ENCODE measurements at places on chromosomes 16 and 17. TPM values are rescaled to one million over a fixed set of nuclear protein-coding genes. Genes with fewer than 3 reads are reported as not detected.

The ANKRD13B gene
- total RNA-seq: 7.5 TPM

The TBC1D3 gene
- not detected for total RNA-seq

DNA sequence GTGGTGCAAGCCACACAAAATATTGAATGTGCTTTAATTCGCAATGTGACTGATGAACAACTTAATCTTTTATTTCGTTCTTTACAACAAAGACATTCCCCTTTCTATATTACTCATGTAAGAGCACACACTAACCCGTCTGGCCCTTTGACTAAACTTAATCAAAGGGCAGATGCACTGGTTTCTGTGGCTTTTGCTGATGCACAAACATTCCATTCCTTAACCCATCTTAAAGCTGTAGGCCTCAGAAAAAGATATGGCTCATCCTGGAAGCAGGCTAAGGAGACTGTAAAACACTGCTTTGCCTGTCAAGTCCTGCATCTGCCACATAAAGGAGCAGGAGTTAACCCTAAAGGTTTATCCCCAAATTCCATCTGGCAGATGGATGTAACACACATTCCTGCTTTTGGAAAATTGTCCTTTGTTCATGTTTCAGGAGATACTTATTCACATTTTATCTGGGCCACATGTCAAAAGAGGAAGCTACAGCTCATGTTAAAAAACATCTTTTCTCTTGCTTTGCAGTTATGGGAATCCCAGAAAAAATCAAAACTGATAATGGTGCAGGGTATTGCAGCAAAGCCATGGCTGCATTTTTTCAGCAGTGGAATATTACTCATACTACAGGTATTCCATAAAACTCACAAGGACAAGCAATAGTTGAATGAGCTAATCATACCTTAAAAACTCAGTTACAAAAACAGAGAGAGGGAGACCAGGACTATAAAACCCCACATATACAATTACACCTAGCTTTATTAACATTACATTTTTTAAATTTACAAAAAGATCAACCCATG is 137.2 kb downstream of the AHSP start:
- no peaks in the 10 kb centered on the region for H3K36me3 ChIP-seq
- no peaks in the 10 kb centered on the region for H3K4me1 ChIP-seq
- no peaks in the 10 kb centered on the region for H3K27me3 ChIP-seq
- no peak for DNase-seq
- H3K4me3 ChIP-seq: no peak overlapping the region
- no peak overlapping the region for H3K27ac ChIP-seq

DNA sequence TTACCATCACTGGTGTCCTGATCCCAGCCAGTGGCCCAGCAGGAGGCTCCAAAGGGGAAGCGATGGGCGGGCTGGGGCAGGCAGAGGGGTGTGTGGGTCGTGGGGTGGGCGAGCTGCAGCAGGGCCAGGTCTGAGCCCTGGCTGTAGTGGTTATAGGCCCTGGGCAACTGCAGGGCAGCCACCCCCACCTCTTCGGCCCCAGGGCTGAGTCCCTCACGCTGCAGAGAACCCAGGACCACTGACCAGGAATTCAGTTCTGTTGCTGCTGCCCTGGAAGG is 2.2 kb downstream of the PRSS53 start:
- H3K4me3 ChIP-seq: no peak overlapping the region
- no peaks in the 10 kb centered on the region for H3K4me1 ChIP-seq
- H3K27ac ChIP-seq: no peak overlapping the region
- no peak for DNase-seq

- H3K4me3 ChIP-seq: no peak overlapping the region
- no peak overlapping the region for H3K27ac ChIP-seq
- no peaks in the 10 kb centered on the region for H3K27me3 ChIP-seq
- peak; percentile 34 for DNase-seq
- H3K36me3 ChIP-seq: no peaks in the 10 kb centered on the region
- H3K4me1 ChIP-seq: no peaks in the 10 kb centered on the region
Measured at GRCh38 chr17:3982113-3982512, 17.9 kb upstream of the ATP2A3 start.

GRCh38 chr17:17151962-17152361 is 54.2 kb downstream of the PLD6 start:
- H3K4me3 ChIP-seq: no peak overlapping the region
- H3K4me1 ChIP-seq: no peaks in the 10 kb centered on the region
- DNase-seq: no peak
- peaks cover 87% of the 10 kb centered on the region for H3K36me3 ChIP-seq
- H3K27me3 ChIP-seq: no peaks in the 10 kb centered on the region

GRCh38 chr17:49003557-49004511 is 6.6 kb downstream of the IGF2BP1 start:
- no peaks in the 10 kb centered on the region for H3K27me3 ChIP-seq
- no peak overlapping the region for H3K4me3 ChIP-seq
- DNase-seq: no peak
- no peaks in the 10 kb centered on the region for H3K4me1 ChIP-seq
- H3K36me3 ChIP-seq: no peaks in the 10 kb centered on the region

- no peak overlapping the region for H3K4me3 ChIP-seq
- no peak overlapping the region for H3K27ac ChIP-seq
- H3K27me3 ChIP-seq: no peaks in the 10 kb centered on the region
Measured at GRCh38 chr16:68146585-68146984, 61.4 kb downstream of the NFATC3 start.

- no peak overlapping the region for H3K27ac ChIP-seq
- no peak overlapping the region for H3K4me3 ChIP-seq
- no peaks in the 10 kb centered on the region for H3K36me3 ChIP-seq
- H3K4me1 ChIP-seq: peaks cover 8% of the 10 kb centered on the region
- no peaks in the 10 kb centered on the region for H3K27me3 ChIP-seq
- DNase-seq: no peak
Measured at GRCh38 chr16:50584033-50584722, 36.0 kb downstream of the NKD1 start.

The PRSS33 gene
- total RNA-seq: not detected

The ZNF750 gene
- total RNA-seq: not detected

DNA sequence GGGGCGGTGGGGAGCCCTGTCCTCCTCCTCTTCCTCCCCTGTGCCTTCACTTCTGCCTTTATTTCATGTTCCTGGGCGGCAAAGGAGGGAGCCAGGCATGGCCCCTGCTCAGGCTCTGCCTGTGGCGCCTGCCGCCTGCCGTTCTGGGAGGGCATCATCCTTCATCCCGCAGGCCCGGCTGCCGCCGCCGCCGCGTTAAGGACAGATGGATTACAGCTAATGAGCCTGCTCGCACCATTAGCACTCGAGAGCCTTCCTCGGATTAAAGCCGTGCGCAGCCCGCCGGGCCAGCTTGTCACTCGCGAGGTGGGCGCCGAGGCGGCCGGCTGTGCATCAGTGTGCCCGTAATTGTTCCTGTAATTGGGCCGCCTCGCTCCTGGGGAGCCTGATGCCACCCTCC is 127.7 kb upstream of the GSE1 start:
- H3K4me1 ChIP-seq: no peaks in the 10 kb centered on the region
- no peaks in the 10 kb centered on the region for H3K36me3 ChIP-seq
- no peak for DNase-seq
- H3K27ac ChIP-seq: no peak overlapping the region
- no peaks in the 10 kb centered on the region for H3K27me3 ChIP-seq

The MT1M gene
- total RNA-seq: 3.5 TPM

The NPIPA5 gene
- total RNA-seq: 15.0 TPM

The GPRC5B gene
- 5.8 TPM for total RNA-seq

The IL21R gene
- total RNA-seq: 1.3 TPM

DNA sequence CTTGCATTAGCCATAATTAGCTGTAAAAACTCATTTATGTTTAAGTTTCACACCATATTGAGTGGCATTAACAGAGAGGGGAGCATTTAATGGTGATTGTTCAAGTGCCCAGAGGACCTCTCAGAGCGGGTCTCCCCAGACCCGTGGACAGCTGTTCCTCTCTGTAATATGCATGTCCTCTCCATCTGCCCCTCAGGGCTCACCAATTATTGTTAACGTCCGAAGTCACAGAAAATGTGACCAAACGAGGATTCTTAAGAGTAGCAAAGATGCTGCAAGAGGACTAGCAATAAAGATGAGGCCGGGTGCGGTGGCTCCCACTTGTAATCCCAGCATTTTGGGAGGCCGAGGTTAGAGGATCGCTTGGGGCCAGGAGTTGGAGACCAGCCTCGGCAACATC is 130.2 kb downstream of the CPPED1 start:
- H3K27me3 ChIP-seq: no peaks in the 10 kb centered on the region
- no peak overlapping the region for H3K4me3 ChIP-seq
- no peak overlapping the region for H3K27ac ChIP-seq
- no peaks in the 10 kb centered on the region for H3K4me1 ChIP-seq
- H3K36me3 ChIP-seq: no peaks in the 10 kb centered on the region
- no peak for DNase-seq

DNA sequence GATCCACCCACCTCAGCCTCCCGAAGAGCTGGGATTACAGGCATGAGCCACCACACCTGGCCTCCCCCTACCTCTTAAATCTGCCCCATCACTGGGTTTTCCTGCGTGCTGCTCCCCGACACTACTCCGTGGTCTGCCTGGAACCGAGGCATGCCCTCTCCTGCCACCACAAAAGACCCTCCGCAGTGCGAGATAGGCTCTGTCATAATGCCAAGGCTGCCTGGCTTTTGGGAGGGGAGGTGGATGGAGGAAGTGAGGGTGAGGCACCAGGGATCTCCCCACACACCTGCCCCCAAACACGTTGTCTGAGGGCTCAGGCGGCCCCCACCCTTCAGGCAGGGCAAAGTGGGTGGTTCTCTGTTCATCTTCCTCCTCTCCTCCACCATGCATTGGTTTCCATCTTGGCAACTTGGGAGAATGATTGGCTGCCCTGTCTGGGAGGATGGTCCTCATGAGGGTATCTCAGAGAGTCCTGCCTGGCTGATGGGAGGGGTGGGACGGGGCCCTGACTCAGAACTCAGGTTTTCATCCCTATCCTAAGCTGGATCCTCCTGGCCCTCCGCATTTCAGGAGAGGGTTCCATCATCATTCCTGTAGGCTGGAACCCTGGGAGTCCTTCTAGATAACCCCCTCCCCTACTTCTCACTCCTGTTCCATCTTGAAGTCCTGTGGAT is 23.2 kb downstream of the IGFBP4 start:
- peaks cover 16% of the 10 kb centered on the region for H3K4me1 ChIP-seq
- no peaks in the 10 kb centered on the region for H3K27me3 ChIP-seq
- H3K27ac ChIP-seq: no peak overlapping the region
- H3K36me3 ChIP-seq: no peaks in the 10 kb centered on the region

The ACSM2A gene
- total RNA-seq: not detected

The CRYBA1 gene
- total RNA-seq: not detected

GRCh38 chr16:72788269-72788809 is 259.6 kb downstream of the ZFHX3 start:
- no peaks in the 10 kb centered on the region for H3K27me3 ChIP-seq
- no peaks in the 10 kb centered on the region for H3K4me1 ChIP-seq
- H3K27ac ChIP-seq: no peak overlapping the region
- DNase-seq: no peak

DNA sequence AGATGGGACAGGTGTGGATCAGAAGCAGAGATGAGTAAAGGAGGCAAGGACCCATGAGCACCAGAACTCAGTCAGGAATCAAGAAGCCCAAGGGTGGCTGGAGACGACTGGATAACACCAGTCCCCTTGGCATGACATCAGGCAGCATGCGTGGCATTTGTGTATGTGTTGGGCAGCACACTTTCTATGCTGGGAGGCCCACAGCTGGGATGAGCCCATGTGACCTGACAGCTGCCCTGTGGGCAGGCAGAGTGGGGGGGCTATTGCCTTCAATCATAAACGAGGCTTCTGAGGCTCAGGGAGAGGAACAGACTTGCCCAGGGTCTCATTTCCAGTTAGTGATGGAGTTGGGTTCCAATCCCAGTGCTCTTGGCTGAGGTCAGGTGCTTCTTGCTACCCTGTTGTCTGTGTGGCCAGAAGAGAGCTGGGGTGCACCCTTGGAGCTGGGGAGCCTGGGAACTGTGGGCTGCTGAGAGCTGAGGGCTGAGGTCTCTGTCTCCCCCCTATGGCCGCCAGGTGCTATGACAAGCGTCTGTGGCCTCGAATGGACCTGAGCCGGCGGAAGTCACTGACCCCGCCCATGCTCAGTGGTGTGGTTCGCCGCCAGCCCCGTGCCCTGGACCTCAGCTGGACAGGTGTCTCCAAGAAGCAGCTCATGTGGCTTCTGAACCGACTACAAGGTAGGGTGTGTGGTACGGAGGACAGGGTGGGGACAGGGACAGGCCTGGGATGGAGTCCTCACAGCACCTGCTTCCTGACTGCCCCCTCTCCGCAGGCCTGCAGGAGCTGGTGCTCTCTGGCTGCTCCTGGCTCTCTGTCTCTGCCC is 7.1 kb upstream of the ORAI3 start:
- H3K27me3 ChIP-seq: no peaks in the 10 kb centered on the region
- no peaks in the 10 kb centered on the region for H3K36me3 ChIP-seq
- H3K4me3 ChIP-seq: no peak overlapping the region
- H3K27ac ChIP-seq: peak overlapping the region; percentile 81
- peak; percentile 87 for DNase-seq
- peaks cover 5% of the 10 kb centered on the region for H3K4me1 ChIP-seq

- no peak overlapping the region for H3K27ac ChIP-seq
- no peaks in the 10 kb centered on the region for H3K4me1 ChIP-seq
- no peaks in the 10 kb centered on the region for H3K27me3 ChIP-seq
- no peaks in the 10 kb centered on the region for H3K36me3 ChIP-seq
- DNase-seq: no peak
Measured at GRCh38 chr16:49788572-49788971, 67.3 kb downstream of the ZNF423 start.

The VTN gene
- not detected for total RNA-seq

The PDK2 gene
- total RNA-seq: 163 TPM

- H3K36me3 ChIP-seq: no peaks in the 10 kb centered on the region
- DNase-seq: peak; percentile 29
- H3K4me1 ChIP-seq: no peaks in the 10 kb centered on the region
- no peak overlapping the region for H3K4me3 ChIP-seq
Measured at GRCh38 chr17:77831474-77832179, 126.9 kb upstream of the TNRC6C start.

DNA sequence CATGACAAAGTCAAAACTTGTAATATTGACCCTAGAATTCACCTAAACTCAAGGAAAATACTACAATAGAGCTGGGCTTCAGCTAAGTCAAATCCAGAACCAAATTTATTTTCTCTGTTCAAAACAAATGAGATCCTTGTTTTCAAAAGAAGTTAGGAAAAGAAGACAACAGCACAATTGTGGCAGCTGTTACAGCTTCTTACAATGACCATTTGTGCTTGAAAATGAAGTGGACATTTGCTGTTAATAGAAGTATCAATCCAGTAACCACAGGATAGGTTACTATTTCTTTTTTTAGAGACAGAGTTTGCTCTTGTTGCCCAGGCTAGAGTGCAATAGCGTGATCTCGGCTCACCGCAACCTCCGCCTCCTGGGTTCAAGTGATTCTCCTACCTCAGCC is 44.4 kb downstream of the APPBP2 start:
- H3K27me3 ChIP-seq: no peaks in the 10 kb centered on the region
- no peaks in the 10 kb centered on the region for H3K36me3 ChIP-seq
- no peaks in the 10 kb centered on the region for H3K4me1 ChIP-seq
- H3K4me3 ChIP-seq: no peak overlapping the region
- no peak for DNase-seq

The ST6GALNAC1 gene
- total RNA-seq: 135 TPM

- peak; percentile 59 for DNase-seq
- no peak overlapping the region for H3K4me3 ChIP-seq
- peak overlapping the region; percentile 93 for H3K27ac ChIP-seq
- peaks cover 32% of the 10 kb centered on the region for H3K4me1 ChIP-seq
- no peaks in the 10 kb centered on the region for H3K27me3 ChIP-seq
Measured at GRCh38 chr16:85029408-85029784, 1.8 kb downstream of the KIAA0513 start.
